CD4-positive, CD25-positive, alpha-beta regulatory T cell (primary cell): ENCODE measurements at places on chromosomes 7 and 10.
A peak's percentile ranks its signal among the peaks of the same experiment; 100 is the strongest.

DNA sequence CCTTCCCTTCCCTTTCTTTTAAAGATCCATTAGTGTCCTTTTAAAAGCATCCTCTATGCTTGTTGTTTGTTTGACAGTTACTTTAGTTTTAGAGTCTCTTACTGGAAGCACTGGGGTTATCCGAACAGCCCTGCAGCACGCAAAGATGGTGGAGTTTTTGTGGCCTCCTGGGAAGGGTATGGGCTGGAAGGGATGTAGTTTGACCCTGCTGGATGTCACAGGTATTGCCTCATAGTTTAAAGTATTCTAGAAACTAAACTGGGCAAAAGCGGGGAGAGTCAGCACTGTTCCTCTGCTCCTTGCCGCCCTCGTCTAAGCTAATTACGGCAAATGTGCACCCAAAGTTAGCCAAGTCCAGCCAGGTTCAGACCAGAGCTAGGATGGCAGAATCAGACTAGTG lies 35.8 kb upstream of the GNAI1 start:
- DNase-seq = no peak

GRCh38 chr7:77627309-77627676 lies 69.0 kb upstream of the RSBN1L start:
- no peak for DNase-seq

GRCh38 chr10:71225291-71226058 lies 13.1 kb downstream of the UNC5B start:
- DNase-seq = no peak

- no peak for DNase-seq
Observed at GRCh38 chr10:8095959-8096358, 41.5 kb downstream of the GATA3 start.

GRCh38 chr10:20200758-20201157 lies 384.5 kb downstream of the PLXDC2 start:
- DNase-seq = no peak

- DNase-seq = no peak
Observed at GRCh38 chr10:16686054-16686902, 130.9 kb downstream of the RSU1 start.

GRCh38 chr7:135913404-135913803 lies 63.8 kb downstream of the MTPN start:
- DNase-seq = no peak

DNA sequence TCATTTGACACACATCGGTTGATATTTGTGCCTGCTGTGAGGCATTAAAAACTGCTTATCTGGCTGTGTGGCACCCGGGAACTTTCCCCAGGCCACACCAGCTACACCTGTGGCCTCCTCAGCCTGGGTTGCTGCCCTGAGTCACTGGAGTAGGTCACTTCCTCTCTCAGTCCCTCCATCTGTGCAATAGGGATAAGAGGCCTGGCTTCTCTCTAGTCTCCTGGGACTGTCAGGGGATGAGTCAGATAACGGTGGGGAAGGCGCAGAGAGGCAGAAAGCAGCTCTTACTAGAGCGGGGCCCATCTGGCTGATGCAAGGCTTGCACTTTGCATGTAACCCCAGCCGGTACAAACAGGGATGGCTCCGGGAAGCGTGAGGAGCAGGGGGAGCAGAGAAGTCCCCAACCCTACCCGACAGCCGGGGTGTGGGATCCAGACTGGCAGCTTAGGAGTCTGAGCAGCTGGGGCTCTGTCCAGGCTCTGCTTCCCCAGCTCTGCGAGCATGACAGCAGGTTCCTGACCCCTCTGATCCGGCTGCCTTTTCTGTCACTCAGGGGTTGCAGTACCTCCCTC lies 34.0 kb downstream of the DNAJB12 start:
- no peak for DNase-seq

GRCh38 chr10:21217107-21217506 lies 308.4 kb downstream of the SKIDA1 start:
- no peak for DNase-seq

DNA sequence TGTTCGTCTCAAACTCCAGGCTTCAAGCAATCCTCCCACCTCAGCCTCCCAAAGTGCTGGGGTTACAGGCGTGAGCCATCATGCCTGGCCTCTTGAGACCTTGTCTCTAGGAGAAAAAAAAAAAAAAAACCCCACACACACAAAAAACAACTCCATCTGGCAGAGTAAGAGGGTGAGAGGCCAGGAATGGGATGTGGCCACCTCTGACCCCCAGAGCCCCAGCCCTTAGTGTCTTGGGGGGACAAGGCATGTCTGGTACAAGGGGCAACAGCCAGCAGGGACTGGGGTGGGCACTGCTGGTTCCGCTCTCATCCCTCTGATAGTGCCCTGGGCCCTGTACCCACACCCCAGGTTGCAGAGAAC lies 15.6 kb upstream of the TNRC18 start:
- DNase-seq = no peak

DNA sequence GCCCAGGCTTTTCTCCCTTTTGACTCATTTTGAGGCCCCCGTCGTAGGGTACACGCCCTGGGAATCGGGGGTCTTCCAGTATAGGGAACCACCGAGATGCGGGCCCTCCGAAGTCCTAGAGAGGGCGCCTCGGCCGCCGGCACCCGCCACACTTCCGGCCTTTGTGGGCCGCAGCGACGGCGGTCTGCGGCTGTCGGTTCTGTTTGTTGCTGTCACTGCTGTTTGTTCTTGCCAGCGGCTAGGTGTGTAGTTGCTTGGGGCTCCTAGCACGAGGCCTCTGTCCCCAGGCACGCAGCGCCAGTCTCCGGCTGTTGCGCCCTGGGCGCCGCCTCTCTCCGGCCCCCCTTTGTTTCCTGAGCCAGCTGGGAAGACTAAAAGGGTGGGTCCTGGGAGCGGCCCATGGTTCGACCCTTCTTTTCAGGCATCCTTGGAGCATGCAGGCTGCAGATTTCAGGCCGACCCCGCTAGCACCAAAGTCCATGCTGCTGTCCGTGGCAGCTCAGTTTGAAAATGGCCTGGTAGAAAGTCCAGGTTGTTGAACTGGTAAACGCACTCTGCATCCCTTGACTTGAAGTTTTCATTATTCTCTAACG lies 17.8 kb upstream of the ZKSCAN1 start:
- peak; percentile 38 for DNase-seq

DNA sequence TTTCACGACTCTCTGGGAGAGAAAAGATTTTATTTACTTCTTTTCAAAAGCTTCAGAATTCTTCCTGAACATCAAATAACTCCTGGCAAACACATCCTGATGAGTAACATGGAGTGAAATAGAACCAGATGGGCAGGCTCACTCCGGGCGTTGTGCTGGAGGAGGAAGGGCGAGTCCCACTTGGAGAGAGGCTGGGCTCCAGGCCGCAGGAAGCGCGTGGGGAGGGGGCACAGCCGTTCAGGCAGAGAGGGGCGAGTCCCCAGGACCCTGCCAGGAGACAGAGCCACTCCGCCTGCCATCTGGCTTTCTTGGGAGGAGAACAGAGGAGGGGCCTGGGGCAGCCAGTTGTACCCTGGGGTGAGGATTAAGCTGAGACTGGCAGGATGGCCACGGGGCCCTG lies 265.9 kb upstream of the ZMIZ1 start:
- no peak for DNase-seq

GRCh38 chr10:100014071-100014762 lies 4.5 kb upstream of the DNMBP start:
- no peak for DNase-seq

- no peak for DNase-seq
Observed at GRCh38 chr10:84007482-84007881, 131.8 kb upstream of the GHITM start.

- no peak for DNase-seq
Observed at GRCh38 chr7:33038639-33039038, 23.9 kb downstream of the NT5C3A start.

GRCh38 chr10:844552-844951 lies 87.0 kb downstream of the LARP4B start:
- DNase-seq = no peak

DNA sequence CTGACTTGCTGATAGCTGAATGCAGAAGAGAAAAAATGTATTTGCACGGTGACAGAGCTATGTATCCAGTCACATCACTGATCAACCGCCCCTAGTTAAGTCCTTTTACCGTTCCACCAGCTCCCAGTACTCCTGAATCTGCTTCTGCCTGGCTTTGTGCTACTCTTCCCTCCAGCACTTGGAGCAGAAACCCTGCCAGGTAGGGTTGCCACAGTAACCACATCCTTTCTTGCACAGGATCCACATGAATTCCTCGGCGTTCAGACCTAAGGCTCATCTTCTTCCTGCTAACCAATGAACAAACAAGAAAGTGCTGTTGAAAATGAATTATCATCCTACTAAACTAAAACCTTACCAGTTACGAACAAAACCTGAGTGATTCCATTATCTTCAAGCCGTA lies 52.0 kb upstream of the KCTD7 start:
- DNase-seq = no peak

DNA sequence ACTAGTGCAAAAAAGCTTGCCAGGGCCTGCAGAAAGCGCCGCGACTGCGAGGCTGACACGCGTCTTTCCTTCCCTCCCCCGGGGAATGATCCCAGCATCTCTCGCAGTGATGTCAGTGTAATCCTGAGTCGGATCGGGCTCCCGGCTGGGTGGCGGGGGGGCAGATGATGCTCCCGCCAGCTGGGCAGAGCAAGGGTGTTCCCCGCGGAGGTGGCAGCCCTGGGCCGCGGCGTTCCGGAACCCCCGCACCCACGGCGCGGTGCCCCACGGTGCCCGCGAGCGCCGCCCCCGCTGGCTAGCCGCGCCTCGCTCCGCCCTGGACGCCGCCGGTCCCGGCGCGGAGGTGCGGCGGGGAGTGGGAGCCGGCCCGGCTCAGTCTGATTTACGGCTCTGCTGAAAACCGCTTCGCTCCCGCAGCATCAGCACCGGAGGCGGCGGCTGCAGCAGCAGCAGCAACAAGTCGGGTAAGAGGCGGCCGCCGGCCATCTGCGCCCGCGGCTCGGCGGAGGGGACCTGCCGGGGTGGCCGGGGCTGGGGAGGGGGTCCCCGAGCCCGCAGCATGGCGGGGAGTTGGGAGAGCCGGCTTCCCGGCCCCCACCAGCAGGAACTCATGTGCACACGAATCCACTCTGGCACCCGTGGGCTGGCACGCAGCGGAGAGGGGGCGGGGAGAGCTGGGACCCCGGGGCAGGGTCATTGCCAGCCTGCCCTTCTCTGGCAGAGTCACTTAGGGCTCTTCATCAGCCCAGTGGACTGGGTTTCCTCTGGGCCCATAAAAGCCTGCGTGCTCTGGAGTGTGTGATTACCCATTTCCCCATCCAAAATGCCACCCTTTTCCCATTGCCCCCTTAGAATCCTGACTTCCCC lies at the start of gene ZNF365:
Gene ZNF365 (plus strand): TSS at position 375 of the 867 bp plus-strand sequence. CDS start 1,825 bp downstream, outside the sequence.
- peak; percentile 33 for DNase-seq

- no peak for DNase-seq
Observed at GRCh38 chr10:6145166-6145987, 56.5 kb downstream of the RBM17 start.

DNA sequence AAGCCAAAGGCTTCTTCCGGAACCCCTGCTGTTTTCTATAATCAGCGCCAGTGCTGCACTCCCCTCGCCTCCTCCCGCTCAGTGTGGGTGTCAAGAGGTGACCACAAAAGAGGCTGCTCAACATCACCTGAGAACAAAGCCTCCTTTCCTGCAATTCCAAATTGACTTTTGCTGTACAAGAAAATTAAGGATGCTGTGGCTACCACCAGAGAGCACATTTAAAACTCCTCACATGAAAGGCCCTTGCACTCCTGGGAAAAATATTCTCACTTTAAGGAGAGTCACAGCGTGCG lies 96.4 kb downstream of the HIPK2 start:
- no peak for DNase-seq

- no peak for DNase-seq
Observed at GRCh38 chr10:13683017-13683416, 96.3 kb downstream of the PRPF18 start.

GRCh38 chr7:151512353-151512752 lies 7.3 kb downstream of the RHEB start:
- no peak for DNase-seq

GRCh38 chr7:113421696-113422330 lies 303.5 kb upstream of the SMIM30 start:
- peak; percentile 62 for DNase-seq

DNA sequence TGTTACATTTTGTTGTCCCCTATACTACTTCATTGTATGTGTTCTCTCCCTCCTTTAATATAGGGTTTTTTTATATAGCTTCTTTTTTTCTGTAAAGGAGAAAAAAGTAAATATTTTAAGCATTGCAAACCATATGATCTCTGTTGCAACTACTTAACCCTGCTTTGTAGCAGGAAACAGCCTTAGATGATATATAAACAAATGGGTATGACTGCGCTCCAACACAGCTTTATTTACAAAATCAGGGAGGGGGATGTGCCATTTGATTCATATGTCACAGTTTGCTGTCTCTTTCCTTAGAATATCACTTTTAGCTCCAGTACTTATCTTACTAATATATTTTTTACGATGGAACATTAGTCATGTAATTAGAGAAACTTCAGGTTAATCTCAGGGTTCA lies 155.2 kb upstream of the GNAI1 start:
- DNase-seq = no peak

DNA sequence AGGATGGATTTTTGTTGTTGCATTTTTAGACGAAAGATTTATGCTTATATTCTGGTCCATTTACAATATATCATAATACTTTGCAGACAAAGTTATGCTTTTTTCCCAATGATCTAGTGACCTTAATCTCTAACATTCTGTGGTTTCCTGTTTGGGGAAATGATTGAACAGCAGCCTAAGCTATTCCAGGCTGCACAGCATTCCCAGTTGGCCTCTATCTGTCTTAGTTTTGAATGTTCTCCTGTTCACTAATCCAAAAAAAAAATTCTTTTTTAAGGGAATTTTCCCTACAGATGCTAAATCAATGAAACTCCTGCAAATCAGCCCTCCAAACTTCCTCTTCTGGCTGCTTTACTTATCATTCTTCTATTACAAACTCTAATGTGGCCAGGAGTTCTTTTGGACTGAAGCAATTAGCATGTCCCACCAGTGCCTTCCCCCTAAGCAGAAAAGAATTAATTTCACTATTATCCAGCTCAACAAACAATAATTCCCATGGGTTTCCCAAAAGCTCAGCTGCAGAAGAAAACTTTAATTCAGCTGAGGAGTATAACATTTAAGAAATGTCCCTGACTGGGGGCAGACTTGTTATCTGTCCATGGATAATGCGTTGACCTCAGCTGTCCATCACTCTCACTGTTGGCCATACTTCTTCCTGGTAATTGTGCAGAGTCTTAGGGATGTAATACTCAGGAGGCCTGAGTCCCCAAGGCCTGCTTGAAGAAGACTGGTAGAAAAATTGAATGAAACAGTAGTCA lies 81.9 kb upstream of the TRIL start:
- no peak for DNase-seq

DNA sequence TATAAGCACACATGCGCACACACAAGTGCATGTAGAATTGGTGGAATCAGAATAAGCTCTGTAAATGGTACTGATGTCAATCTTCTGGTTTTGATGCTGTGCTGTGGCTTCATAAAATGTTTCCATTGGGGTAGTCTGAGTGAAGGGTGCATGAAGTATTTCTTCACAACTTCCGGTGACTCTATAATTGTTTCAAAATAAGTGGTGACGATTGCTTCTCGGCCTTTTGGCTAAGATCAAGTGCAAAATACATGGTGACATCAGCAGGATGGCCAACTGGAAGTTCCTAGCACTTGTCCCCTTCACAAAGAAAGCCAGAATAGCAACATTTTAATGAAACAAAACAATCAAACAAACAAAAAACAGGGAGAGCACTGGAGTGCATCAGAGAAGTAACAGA lies 41.6 kb upstream of the CAMK2B start:
- DNase-seq = no peak
